ENCODE measurements at places on chromosomes 5 and 9. TPM values are rescaled to one million over a fixed set of nuclear protein-coding genes. Genes with fewer than 3 reads are reported as not detected.

Gene WWC1
- under 0.01 TPM for total RNA-seq

Gene RXFP3
- total RNA-seq = not detected

Gene ABLIM3
- total RNA-seq = 2.6 TPM

Gene MRPL22
- 23.6 TPM for total RNA-seq

Gene C9orf152
- total RNA-seq = not detected

Gene C9orf43
- total RNA-seq = not detected

Gene SMIM15
- 11.5 TPM for total RNA-seq

Gene OR5C1
- total RNA-seq = not detected

Gene MELK
- not detected for total RNA-seq

Gene PLAC8L1
- not detected for total RNA-seq

Gene CAMLG
- 56.6 TPM for total RNA-seq

Gene ACTBL2
- not detected for total RNA-seq

Gene TAS2R1
- not detected for total RNA-seq

Gene PDZD2
- 17.2 TPM for total RNA-seq

Gene ELAVL2
- total RNA-seq = 0.15 TPM

Gene ECM2
- total RNA-seq = 34.0 TPM

Gene IFNB1
- total RNA-seq = not detected

Gene SOX30
- total RNA-seq = not detected

Gene TRIM41
- total RNA-seq = 6.9 TPM

Gene PRRC2B
- 297 TPM for total RNA-seq

Gene PCDHGB1
- total RNA-seq = not detected

Gene LHX2
- total RNA-seq = not detected

Gene MAT2B
- 40.0 TPM for total RNA-seq

Gene SPINK4
- not detected for total RNA-seq

Gene TRAPPC13
- total RNA-seq = 37.9 TPM

Gene PCDHGA9
- 17.1 TPM for total RNA-seq

Gene NACC2
- total RNA-seq = 57.5 TPM

Gene DBH
- total RNA-seq = 1.3 TPM

Gene CCL21
- 7.6 TPM for total RNA-seq

Gene EQTN
- total RNA-seq = 2.8 TPM

Gene TMOD1
- total RNA-seq = 93.7 TPM

Gene TXNDC8
- total RNA-seq = not detected

Data from uterus (tissue), 4 donors.